Lower leg skin (tissue), 4 donors: ENCODE measurements at places on chromosomes 12 and 14. TPM values are rescaled to one million over a fixed set of nuclear protein-coding genes. Genes with fewer than 3 reads are reported as not detected.
A peak's percentile ranks its signal among the peaks of the same experiment; 100 is the strongest.

The LHX5 gene
- total RNA-seq = not detected

DNA sequence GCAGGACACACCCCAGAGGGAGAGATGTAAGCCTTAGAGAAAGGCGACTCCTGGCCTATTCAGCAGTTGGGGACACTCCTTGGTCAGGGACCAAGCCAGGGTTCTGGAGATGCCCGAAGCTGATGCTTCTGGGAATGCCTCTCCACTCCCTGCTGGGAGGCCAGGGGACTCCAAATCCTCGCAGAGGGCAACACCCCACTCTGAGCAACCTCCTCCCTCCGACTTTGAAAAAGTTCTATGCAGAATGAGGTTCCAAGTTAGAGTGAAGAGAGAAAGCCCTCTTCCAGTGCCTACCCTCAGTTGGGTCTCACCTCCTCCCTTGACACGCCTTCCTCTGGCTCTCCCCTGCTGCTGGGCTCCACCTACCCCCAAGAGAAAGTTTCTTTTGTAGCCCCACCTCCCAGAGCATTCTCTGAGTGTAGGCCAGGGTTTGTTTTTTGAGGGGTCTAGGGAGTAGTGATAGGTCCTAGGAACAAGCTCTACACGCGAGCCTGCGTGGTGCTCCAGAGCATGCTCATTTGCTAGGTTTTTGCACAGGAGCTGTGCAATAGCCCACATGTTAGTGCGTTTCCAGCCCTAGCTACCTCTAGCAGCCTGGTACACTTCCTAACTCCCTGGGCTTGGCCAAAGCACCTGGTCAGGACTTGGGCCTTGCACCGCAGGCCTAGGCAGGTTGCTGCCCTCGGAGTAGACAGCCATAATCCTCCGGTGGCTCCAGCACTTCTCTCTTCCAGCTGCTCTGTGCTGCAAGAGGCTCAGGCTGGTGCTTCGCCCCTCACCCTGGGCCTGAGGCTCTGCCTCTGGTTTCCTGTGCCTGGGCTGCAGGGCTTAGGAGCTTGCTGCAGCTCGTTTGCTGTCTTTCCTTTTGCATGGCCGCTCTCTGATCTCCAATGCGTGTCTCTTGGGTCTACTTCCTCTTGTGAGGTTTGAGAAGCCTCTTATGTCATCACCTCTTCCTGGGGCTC is 590 bp upstream of the CEBPE start:
- DNase-seq = no peak

- DNase-seq = no peak
Observed at GRCh38 chr12:116210131-116210530, 67.4 kb downstream of the MED13L start.

DNA sequence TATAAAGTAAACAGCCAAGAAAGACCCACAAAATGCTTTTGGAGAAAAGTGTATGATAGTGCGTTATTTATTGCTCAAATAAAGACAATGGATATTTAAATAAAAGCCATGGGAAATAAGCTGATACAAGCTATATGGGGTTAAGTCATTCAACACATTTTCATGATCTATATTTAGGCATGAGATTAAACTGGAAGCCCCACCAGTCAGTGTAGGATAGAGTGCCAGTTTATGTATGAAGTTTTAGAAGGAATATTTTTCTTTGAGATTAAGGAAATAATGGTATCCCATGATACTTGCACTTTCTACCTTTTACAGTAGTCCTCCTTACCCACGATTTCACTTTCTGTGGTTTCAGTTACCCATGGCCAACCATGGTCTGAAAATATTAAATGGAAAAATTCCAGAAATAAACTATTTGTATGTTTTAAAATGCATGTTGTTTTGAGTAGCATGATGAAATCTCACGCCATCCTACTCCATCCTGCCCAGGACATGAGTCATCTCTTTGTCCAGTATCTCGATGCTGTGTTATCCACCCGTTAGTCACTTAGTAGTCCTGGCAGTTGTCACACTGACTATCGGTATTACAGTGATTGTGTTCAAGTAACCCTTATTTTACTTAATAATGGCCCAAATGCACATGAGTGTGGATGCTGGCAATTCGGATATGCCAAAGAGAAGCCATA is 22.3 kb downstream of the SYT1 start:
- DNase-seq = no peak

The JPH4 gene
- total RNA-seq = 1.2 TPM

The GPR135 gene
- 1.4 TPM for total RNA-seq

The SLC35F4 gene
- 2.2 TPM for total RNA-seq

The HOXC6 gene
- total RNA-seq = 2.6 TPM

DNA sequence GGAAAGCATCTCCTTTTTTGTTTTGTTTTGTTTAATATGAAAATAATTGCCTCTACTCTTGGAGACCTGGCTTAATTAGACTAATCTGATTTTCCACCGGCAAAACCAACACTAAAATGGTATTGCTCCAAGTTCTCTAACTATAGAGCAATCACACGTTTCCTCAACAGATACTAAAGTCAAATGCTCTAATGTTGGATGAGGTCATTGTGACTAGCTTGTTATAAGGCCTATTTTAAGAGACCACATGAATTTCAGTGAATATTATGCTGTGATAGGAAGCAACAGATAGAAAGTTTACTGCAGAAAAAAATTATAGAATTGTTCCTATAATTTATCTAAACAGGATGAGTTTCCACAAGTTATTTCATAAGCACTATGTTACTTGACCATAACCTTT is 3.3 kb upstream of the CCDC196 start:
- no peak for DNase-seq

- peak; percentile 23 for DNase-seq
Observed at GRCh38 chr14:95388699-95389098, 69.0 kb upstream of the CLMN start.
